ENCODE measurements at places on chromosomes 11 and 22. TPM values are rescaled to one million over a fixed set of nuclear protein-coding genes. Genes with fewer than 3 reads are reported as not detected.

The OR10D3 gene
- polyA plus RNA-seq = not detected

The OLFML1 gene
- polyA plus RNA-seq = 2.3 TPM

The SLC22A9 gene
- 0.14 TPM for polyA plus RNA-seq

The OR4P4 gene
- not detected for polyA plus RNA-seq

The DRD4 gene
- 0.71 TPM for polyA plus RNA-seq

The LRRC75B gene
- 14.5 TPM for polyA plus RNA-seq

The MRGPRE gene
- 6.6 TPM for polyA plus RNA-seq

All from brain (organoid and tissue), 16 donors.